ENCODE measurements at places on chromosomes 7 and 10.

- DNase-seq: no peak
Observed at GRCh38 chr7:125465527-125465926, 535.9 kb upstream of the POT1 start.

GRCh38 chr7:3722396-3722922, 421.4 kb downstream of the SDK1 start:
- DNase-seq: no peak

DNA sequence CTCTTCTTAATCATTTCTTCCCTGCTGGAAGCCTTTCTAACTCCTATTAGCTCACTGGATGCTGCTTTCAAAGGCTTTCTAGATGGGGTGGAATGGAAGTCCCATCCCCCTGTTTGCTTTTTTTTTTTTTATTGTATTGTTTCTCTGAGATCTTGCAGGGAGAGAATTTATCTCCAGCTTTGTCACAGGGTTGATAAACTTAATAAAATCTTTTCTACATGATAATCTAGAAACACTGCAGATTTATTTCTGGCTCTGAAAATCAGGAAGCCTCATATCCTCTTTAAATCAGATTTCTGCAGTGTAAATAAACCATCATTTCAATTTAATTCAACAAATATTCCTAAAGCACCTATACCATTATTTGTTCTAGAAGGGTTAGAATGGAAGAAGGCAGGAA, 37.2 kb upstream of the CHCHD3 start:
- no peak for DNase-seq

GRCh38 chr7:44305564-44306507, 19.6 kb downstream of the CAMK2B start:
- DNase-seq: no peak

GRCh38 chr10:6398399-6398798, 181.7 kb downstream of the PRKCQ start:
- no peak for DNase-seq

- DNase-seq: no peak
Observed at GRCh38 chr10:7397049-7398035, 13.5 kb downstream of the SFMBT2 start.

- DNase-seq: no peak
Observed at GRCh38 chr10:121921238-121921931, 6.4 kb downstream of the ATE1 start.

DNA sequence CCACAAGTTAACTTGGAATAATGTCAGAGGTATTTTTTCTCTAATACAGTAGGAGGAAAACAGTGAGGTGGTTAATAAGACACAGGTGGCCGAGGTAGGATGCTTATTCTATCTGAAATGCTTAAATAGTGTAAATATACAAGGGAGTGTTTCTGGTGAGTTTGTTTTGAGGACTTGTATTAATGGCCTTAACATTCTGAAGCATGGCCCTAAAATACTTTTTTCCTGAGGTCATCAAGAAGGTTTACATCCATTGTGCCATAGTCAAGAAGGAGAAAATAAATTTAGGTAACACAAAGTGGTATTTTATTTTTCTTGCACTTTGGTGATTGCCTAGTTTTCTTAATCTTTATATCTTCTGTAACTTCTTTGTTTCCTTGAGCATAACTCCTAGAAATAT, 18.8 kb downstream of the GNAI1 start:
- no peak for DNase-seq

DNA sequence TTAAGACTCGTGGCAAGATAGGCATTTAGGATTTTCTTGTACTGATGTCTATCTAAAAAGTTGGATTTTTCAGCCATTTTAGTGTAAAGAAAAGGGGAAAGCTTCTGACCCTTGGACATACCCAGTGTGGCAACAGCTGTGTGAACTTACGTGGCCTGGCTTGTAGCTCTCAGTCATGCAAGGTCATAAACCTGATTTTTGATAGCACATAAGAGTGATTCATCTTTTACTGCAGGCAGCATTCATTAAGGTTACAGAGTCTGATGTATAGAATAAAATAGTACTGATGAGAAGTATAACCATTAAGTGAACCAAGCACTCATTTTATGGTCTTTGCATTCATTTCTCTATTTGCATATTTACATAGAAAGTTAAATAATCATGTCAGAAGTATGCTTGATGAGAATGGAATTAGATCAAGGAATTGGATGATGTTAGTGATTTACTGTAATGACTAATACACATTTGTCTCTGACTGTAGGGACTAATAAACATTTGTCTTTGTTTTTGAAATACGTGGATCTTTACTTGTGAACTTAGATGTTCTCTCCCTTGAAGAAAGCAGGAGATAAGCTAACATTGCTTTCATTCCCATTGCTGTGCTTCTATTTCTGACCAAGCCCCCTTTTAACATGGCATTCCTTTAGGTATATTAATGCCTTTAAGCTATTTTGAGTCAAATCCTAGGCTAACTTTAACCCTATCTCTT, 88.2 kb downstream of the GSDME start:
- no peak for DNase-seq

DNA sequence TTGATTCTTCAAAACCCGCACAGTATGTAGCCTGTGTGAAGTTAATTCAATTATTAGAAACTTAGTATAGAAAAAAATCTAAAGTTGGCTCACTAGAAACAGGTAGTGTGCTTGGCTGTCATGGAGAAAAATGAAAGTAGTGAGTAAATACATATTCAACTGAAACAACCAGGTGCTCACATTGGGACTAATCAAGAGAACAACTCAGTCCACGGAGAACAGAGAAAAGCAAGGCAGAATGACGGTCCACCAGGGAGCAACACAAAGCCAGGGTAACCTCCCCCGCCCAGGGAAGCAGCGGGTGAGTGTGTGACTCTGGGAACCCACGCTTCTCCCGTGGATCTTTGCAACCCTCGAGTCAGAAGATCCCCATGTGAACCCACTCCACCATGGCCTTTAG, 300.5 kb downstream of the SORCS1 start:
- no peak for DNase-seq

- DNase-seq: no peak
Observed at GRCh38 chr10:100009283-100009792, 409 bp downstream of the DNMBP start.

DNA sequence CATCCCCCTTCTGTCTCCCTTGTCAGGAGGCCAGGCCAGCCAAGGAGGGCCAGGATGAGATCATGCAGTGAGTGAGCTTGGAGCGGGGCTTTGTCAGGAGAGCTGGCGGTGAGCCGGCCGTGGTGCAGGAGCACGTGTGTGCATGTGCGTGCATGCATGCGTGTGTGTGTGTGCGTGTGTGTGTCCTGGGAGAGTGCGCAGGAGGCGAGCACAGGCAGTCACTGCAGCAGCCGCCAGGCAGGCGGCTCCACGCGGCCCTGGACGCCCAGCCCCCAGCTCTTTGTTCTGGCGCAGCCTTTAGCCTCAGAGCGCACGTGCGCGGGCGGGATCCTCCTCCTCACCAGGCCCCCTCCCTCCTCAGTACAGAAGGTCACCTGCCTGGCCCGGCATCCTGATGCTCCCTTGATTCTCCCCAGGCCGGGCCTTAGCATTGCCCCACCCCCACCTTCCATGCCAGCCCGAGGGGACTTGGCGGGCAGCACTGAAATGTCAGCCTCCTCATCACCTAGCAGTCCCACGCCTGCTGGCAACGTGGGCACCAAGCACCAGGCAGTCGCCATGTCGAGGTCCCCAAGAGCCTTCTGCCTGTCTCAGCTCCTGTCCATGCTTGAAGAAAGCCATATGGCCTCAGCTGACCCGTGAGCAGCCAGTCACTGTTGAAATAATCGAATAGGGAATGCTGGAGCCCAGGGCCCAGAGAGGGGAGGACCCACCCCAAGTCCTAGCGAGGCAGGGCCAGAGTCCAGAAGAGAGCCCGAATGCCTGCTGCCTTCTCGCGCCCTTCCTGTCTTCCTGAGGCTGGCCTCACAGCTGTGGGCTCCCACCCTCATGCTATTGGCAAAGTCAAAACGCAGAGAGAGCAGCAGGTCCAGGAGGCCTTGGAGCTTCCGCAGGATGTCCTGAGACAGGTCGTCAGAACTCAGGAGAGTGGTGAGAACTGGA, 125.9 kb upstream of the PPIF start:
- DNase-seq: no peak
